ENCODE measurements at places on chromosomes 1 and 21.

GRCh38 chr1:14634486-14634885 is 36.0 kb downstream of the KAZN start:
- no peak for DNase-seq

- no peak for DNase-seq
Measured at GRCh38 chr1:115062542-115063004, 26.7 kb downstream of the TSPAN2 start.

DNA sequence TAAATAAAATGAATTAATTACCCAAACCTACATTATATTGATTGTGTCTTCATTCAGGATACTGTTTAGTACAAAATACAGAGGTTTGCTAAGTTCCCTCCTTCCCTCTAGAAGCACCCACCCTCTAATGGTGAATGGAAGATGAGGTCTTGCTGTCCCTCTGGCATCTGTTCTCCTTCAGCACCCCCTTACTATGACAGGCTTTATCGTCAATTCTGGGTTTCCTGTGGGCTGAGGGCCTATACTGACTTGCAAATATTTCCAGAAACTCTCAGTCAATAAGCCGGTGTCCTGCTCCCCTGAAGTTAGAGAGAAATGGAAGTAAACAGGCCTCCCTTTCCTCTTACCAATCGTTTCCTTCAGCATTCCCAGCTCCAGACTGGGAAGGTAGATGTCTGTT is 13.2 kb downstream of the LAX1 start:
- no peak for DNase-seq

DNA sequence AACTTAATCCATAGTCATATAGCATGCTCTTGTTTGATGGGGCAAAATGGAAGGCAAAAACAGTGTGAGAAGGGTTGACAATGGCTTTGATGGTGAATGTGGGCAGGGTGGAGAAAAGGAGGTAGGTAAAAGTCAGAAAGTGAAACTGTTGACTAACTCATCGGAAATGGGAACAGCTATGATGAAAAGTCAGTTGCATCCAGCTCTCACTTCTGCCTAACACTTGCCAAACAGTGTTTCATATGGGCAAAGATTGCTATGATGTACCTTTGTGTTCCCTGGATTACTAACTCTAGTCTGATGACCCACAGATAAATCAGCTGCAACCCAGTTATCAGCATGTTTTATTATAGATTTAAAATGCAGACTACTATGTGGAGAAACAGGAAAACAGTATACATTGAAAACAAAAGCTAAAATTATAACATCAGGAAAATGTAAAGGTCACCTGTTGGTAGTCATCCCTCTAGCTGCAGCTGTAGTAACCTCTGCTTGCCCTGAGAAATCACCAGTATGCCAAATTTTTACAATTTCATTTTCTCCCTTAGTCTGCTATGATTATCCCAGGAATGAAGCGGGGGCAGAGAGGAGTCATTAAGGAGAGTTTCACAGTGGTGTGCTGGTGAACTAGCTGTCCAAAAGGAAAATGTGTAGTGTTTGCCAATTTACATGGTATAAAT is 11.7 kb downstream of the TNFSF18 start:
- no peak for DNase-seq

GRCh38 chr1:55506740-55507577 is 291.8 kb upstream of the USP24 start:
- no peak for DNase-seq

DNA sequence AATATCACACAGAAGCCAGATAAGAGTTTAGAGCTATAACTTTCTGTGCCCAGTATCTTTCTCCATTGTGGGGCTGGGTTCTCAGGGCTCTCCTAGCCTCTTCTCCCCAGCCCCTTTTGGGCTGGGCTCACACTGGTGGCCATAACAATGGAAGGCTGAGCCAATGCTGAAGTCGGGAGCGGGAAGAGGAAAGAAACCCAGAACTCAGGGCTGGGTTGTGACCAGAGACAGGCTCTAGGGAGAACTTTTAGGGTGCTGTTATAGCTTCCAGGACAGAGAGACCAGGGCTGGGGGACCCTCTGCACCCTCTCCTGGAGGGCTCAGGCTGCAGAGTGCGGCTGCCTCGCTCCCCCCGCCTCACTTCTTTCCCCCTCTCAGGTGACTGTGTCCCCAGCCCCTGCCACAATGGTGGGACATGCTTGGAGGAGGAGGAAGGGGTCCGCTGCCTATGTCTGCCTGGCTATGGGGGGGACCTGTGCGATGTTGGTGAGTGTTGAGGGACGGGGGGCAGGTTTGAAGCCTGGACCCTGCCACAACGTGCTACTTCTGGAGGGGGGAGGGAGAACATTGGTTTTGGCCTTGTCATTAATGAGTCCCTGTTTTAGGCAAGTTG is 14.1 kb downstream of the BCAN start:
- DNase-seq: no peak

DNA sequence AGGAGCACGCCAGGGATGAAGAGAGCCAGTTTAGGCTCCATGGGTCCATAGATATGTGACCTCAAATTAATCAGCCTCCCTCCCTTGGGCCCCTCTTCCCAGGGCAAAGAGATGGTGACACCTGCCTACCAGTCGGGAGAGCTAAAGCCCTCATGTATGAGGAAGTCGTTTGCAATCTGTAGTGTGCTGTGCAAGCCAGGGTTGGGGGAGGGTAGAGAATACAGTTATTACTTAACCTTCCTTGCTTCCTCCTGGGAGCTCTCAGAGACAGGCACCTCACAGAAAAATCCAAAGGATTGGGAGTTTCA is 4.0 kb downstream of the PGLYRP4 start:
- no peak for DNase-seq

DNA sequence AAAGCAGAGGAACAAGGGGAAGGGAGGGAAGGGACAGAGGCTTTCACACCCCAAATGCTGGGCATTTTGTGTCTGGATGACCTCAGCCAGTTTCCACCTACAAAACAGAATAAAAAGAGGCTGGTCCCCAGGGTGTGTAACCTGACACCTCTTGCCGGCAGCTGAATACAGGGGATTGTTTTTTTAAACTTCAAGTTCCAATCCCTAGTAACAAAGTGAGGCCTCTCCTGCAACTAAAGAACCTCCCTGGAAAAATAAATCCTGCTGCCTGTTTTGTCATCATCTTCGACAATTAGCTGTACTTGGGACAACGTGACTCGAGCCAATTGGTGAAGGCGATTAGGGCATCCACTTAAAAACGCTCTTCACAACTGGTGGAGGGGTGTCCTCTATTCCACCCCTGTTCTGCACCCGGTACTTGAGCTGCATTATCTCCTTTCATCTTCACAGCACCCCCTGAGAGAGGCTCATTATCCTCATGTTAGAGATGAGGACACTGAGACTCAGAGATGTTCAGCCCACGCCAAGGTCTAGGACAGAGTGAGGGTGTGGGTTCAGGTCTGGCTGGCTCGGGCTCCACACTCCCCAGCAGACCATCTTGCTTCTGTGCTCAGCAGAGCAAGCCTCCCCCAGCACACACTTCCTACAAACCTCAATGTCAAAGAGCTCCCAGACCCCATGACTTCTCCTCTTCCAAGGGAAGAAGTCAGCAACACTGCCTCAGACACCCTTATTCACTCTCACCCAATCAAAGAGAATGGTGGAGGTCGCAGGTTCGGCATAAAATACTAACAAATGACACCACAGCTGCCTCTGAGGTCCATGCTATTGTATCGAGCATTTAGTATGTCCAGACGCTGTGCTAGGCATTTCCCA is 15.2 kb downstream of the ITPKB start:
- no peak for DNase-seq

DNA sequence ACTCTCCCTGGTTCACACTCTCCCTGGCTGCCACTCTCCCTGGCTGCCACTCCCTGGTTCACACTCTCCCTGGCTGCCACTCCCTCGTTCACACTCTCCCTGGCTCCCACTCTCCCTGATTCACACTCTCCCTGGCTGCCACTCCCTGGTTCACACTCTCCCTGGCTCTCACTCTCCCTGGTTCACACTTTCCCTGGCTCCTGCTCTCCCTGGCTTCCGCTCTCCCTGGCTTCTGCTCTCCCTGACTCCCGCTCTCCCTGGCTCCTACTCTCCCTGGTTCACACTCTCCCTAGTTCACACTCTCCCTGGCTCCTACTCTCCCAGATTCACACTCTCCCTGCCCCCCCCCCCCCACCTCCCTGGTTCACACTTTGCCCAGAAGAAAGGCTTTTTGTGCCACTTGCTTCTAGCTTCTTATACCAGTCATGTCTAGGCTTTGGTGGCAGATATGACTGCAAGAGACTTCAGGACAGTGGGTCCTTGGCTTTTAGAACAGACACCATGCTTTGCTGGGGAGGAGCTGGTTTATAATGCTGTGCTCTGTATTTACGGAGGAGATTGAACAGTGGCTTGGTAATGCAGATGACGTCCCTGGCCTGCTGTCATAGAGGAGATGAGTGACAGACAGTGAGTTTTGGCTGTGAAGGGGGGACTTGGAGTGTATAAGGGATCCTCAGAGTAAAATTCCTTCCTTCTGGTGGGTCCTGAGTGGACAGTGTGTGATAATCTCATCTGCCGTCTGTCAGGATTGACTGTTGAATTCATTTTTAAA is 17.0 kb downstream of the COQ8A start:
- DNase-seq: no peak

- DNase-seq: no peak
Measured at GRCh38 chr1:190170321-190170720, 307.3 kb downstream of the BRINP3 start.

- DNase-seq: no peak
Measured at GRCh38 chr1:201591981-201592380, 53.1 kb downstream of the NAV1 start.

GRCh38 chr1:201845331-201846083 is 16.6 kb downstream of the IPO9 start:
- DNase-seq: no peak

- no peak for DNase-seq
Measured at GRCh38 chr1:154972213-154972516, 1.6 kb upstream of the SHC1 start.

DNA sequence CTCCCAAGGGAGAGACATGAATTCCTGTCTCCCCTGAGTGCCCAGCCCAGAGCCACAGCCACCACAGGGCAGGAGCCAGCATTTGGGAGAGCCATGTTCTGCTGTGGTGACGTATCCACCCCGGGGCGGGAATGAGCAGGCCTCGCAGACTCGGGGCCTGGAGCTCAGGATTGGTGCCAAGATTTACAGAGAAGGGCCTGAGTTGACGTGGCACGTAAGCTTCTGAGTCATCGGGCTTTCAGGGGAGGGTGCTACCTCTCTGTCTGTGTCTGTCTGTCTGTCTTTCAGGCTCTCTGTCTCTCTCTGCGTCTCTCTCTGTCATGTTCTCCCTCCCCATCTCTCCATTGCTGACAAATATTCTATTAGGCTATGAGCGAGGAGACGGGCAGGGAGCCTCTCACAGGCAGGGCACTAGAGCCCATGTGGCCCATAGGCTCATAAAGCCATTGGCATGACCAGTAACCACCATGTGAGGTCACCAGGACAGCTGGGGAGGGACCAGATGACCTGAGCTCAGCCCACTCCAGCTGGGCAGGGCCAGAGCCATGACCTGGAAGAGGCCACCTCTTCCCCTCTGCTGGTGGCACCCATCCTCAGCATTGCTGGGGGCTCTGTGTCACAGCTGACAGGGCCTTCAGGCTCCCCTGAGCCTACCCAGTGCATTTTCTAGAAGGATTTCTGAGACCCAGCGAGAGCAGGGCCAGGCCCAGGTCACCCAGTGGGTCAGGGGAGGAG is 300.0 kb upstream of the VAMP3 start:
- peak; percentile 32 for DNase-seq

DNA sequence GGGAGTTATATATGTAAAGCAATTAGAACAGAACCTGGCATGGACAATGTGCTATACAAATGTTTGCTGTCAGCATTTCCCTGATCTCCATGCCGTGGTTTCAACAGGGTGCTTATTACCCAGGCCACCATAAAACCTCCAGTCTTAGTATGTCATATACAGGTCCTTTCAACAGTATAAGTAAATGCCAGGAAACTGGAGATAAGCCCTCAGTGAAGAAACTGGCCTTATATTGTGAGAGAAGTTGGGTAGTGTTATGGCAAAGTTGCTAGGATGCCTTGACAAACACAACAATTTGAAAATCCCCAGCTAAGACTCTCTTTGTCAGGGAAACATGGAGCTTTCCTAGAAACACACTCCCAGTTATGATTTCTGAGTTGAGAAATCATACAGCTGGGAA is 850.2 kb upstream of the ADAMTS5 start:
- no peak for DNase-seq

DNA sequence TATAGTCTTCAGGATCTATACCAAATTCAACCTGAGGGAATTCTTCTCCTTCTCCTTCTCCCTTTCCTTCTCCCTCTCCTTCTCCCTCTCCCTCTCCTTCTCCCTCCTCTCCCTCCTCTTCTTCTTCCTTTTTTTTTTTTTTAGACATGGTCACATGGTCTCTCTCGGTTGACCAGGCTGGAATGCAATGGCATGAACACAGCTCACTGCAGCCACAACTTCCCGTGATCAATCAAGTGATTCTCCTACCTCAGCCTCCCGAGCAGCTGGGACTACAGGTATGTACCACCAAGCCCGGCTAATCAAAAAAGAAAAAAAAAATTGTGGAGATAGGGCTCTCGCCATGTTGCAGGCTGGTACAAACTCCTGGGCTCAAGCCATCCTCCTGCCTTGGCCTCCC is 51.5 kb downstream of the DNAI4 start:
- DNase-seq: no peak

- no peak for DNase-seq
Measured at GRCh38 chr1:159802111-159802510, at the start of gene FCRL6. FCRL6 (plus strand) TSS chr1:159802360; CDS start chr1:159802425, 65 bp downstream.

Data from C1 segment of cervical spinal cord (tissue), 14 donors.